Stimulated activated CD4-positive, alpha-beta T cell treated with anti-CD3 and anti-CD28 coated beads, Interleukin-4, amount 100 ng/mL, for 24 hours (primary cell): ENCODE measurements at places on chromosomes 16 and 17.

DNA sequence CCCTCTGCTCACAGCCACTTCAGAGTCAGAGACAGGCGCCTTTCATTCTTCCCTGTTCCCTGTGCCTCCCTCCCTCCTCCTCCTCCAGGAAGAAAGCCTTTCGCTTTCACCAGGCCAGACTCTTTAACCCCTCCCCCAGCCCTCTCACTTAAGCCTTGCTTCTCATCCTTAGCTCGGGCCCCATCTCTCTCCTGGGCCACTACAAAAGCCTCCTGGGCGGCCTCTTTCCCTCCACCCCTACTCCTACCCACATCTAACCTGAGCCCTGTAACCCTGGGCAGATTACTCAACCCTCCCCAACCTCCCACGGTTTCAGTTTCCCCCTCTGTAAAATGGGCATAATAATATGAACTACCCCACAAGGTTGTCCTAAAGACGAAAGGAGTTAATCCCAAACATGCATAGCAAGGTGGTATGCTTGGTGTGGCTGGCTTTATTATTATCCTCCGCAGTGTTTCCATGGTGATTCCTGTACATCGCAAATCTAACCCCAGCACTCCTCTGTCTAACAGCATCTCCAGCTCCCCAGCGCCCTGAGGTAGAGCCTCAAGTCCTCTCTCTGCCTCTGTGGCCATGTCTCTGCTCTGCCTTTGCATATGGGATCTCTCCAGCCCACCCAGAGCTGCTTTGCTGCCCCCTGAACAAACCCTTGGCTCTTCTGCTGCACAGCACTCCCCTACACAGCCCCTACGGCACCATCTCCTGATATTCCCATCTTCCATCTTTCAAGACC is 17.7 kb downstream of the PIMREG start:
- no peak for DNase-seq

- no peak for DNase-seq
These were observed 242.3 kb upstream of the ZFHX3 start for GRCh38 chr16:73290258-73290657.

GRCh38 chr17:46883871-46884520 is 32.6 kb downstream of the WNT9B start:
- DNase-seq, result no peak

DNA sequence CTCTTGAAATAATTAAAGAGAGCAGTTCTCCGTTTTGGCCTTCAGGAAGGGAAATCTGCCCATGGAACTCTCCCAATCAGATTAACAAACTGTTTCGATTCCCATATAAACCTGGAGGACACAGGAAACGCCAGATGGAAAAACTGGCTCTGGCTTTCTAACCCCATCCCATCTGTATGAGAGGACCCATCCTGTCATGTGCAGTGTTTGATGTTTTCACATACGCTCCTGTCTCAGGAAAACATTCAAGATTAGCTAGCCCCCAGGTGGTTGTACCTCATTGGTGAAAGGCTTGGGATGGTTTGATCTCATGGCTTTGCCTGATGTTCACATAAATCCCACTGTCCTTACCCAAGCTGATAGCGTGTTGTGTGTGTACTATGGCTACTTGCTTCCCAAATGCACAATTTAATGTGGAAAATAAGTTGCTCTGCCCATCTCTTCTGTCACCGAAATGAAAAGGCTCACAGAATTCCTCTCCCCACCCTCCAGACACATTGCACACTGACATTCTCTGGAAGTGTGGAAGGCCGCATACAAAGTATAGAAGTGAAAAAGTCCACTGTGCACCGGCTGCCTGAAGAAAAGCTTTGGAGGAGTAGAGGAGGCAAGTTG is 18.2 kb upstream of the ERN1 start:
- DNase-seq, result no peak

- no peak for DNase-seq
These were observed 8.0 kb upstream of the MYH2 start for GRCh38 chr17:10557422-10557821.

DNA sequence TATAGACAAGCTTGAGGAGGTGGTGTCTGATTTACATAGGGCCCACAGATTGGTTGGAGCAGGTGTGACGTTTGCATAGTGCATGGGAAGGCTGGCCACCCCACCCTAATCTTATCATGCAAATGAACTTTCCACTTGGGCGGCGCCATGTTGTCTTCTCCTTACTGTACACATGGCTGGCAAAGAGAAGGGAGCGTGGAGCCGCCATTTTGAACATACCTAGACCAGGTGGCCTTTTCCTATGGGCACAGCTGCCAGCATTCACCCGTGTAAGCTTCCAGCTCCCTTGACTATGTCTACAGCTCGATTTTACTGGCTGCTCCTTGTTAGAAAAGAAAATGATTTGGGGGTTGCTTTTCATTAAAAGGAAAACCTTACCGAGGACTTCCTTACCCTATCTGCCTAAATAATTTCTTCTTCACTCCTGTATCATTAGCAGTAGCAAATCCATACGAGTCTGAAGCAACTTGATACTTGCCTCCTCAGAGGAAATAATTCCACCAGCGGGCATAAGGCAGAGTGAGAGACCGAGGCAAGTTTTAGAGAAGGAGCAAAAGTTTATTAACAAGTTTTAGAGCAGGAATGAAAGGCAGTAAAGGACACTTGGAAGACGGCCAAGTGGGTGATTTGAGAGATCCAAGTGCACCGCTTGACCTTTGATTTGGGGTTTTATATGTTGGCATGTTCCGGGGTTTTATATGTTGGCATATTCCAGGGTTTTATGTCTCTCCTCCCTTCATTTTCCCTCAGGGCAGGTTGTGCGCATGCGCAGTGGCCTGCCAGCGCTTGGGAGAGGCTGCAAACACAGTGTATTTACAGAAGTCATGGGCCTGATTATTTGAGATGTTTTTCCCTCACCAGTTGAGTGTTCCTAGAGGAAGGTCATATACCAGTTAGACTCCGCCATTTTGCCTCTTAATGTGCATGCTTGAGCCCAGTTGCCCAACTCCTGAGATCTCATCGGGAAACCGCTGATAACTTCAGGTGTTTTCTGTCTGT is 65.7 kb downstream of the MARF1 start:
- no peak for DNase-seq

GRCh38 chr17:49676276-49676868 is 1.5 kb downstream of the SPOP start:
- peak; percentile 21 for DNase-seq

- DNase-seq, result no peak
These were observed 468.6 kb upstream of the CCL2 start for GRCh38 chr17:33786478-33786877.

DNA sequence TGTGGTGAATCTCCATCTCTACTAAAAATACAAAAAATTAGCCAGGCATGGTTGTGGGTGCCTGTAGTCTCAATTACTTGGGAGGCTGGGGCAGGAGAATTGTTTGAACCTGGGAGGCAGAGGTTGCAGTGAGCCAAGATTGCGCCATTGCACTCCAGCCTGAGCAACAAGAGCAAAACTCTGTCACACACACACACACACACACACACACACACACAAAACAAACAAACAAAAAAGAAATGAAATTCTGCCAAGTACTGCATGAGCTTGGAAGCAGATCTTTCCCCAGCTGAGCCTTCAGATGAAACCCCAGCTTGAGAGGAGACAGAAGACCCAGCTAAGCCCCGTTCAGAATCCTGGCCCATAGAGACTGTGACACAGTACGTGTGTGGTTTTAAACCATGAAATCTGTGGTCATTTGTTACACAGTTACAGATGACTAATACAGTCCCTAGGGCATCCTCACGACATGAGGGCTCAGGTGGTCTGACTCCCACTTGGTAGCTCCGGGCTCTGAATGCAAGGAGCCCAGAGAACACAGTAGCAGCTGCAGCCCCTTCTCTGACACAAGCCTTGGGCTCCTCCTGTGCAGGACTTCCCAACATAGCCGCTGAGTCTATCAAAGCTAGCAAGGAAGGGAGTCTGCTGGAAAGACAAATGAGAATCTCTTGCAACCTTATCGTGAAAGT is 132.8 kb downstream of the SEC14L1 start:
- no peak for DNase-seq

GRCh38 chr16:11144122-11144521 is 111.9 kb downstream of the SOCS1 start:
- no peak for DNase-seq

DNA sequence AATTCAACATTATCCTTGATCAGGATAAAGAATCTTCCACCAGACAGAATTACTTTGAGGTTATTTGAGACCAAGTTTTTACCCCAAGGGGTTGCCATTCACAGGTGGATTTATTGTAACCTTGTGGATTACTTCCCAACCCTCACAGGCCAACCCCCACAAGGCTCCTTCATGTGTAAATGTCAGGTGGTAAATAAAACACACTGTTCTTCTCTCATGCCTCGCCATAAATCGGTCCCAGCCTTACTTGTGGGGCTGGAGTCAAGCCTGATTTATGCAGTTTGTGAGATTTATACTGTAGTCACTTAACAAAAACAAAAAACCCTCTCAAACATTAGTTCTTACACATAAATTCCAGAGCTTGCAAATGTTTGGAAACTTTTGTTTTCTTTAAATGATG is 98.6 kb upstream of the IRX3 start:
- no peak for DNase-seq

- no peak for DNase-seq
These were observed 33.9 kb downstream of the CYB561 start for GRCh38 chr17:63412234-63412633.

- DNase-seq, result no peak
These were observed 1.3 kb downstream of the METRN start for GRCh38 chr16:716200-716568.

DNA sequence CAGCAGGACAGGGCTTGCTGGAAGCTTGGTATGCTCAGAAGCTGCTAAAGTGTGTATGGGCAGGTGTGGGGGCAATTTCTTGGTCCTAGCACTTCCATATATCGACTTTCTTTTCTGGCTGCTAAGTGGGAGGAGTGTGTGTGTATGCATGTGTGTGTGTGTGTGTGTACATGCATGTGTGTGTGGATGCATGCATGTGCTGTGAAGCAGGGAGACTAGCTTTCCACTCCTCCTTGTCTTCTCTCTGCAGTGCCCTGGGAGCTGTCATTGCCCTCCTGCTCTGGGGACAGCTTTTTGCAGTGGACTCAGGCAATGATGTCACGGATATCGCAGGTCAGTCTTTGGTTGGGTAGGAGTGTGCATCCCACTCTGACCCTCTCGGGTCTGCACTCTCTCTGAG is 1.6 kb downstream of the HP start:
- no peak for DNase-seq

DNA sequence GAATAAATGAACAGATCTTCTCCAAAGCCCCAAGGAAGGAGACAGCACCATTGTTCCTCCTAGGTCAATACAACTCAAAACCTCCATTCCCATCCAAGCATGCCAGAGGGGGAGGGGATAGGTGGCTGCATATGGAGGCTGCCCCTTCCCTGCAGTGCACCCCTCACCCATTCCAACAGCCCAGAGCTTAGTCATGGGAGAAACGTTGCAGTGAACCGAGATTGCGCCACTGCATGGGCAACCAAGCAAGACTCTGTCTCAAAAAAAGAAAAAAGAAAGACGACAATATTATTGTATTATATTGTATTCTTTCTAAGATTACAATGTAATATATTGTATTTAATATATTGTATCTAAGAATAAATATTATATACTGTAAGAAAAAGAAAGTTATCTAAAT is 36.4 kb upstream of the CD300E start:
- DNase-seq, result no peak

- DNase-seq, result no peak
These were observed 1.2 kb upstream of the DPEP2 start for GRCh38 chr16:68000450-68000849.

DNA sequence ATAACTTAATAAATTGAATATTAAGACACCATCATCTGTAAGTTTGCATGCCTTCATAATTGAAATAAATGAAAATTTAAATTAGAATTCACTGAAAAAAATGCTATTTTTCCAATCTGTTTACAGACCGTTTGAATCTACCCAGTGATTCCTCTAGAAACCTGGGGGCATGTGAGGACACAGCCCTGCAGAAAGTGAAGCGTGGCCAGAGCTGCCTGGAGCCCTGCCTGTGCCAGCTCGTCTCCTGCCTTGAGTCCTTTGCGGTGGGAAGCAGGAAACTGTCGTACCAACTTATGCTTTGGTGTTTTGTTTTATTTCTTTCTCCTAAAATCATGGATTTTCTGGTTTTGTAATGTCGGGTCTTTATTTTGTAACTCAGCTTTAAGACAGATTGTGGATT is 67.8 kb upstream of the FA2H start:
- DNase-seq, result no peak

GRCh38 chr16:88983165-88983564 is 6.2 kb upstream of the CBFA2T3 start:
- no peak for DNase-seq

- DNase-seq, result no peak
These were observed 22.6 kb downstream of the SCNN1B start for GRCh38 chr16:23324727-23325126.

- DNase-seq, result peak; percentile 28
These were observed 38.5 kb downstream of the MSI2 start for GRCh38 chr17:57294629-57295501.

- no peak for DNase-seq
These were observed 14.9 kb downstream of the NAA60 start for GRCh38 chr16:3458278-3458851.

DNA sequence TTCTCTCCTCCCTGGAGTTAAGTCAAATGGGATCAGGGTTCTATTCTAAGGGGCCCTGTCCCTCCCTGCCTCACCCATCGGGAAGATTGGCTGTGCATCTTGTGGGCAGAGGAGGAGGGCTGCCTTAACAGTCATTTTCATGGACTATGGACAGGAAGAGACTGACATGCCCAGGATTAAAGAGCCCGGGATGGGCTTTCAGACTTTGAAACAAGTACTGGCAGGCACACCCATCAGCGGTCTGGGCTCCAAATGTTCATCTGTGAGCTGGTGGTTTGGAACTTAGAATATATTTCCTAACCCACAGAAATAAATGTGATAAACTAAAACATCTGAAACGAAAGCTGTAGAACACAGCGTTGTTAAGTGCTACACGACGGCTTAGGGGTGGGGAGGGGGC is 6.5 kb downstream of the SLC6A4 start:
- DNase-seq, result no peak

DNA sequence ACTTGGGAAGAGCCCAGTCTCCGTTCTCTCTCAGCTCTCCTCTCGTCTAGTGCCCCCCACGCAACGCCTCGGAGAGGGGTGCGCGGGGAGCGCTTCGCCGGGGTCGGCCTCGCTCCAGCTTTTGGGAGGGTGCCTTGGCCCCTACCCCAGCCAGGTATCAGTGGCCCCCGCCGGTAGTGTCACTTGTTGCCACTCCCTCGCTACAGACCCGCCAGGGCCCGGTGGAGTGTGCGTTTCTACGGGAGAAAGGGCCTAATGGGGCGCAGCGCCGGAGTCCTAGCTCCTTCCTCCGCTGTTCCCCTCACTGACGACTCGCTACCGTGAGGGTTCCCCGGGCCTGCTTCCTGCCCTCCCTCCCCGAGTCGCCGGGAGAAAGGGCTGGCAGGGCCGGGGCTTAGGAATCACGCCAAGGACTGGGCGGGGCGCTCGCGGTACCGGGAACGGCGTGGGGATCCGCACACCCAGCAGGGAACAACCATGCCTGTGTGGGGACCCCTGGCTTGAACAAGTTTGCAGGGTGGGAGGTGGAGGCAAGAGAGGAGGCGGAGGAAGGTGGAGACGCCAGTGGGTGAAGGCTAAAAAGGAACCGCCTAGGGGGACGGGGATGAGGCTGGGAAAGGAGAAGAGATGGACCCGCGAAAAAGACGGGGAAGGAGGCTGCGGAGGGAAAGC is 997 bp upstream of the CDH11 start:
- DNase-seq, result no peak
